ENCODE measurements at places on chromosomes 3 and 15.

GRCh38 chr3:97871801-97872524, 50.2 kb downstream of the CRYBG3 start:
- no peak for DNase-seq

- no peak for DNase-seq
Observed at GRCh38 chr15:28912422-28912821, 26.6 kb downstream of the APBA2 start.

GRCh38 chr3:77040216-77040615, 317 bp downstream of the ROBO2 start:
- no peak for DNase-seq

- no peak for DNase-seq
Observed at GRCh38 chr15:100696452-100696851, 94.1 kb downstream of the ASB7 start.

DNA sequence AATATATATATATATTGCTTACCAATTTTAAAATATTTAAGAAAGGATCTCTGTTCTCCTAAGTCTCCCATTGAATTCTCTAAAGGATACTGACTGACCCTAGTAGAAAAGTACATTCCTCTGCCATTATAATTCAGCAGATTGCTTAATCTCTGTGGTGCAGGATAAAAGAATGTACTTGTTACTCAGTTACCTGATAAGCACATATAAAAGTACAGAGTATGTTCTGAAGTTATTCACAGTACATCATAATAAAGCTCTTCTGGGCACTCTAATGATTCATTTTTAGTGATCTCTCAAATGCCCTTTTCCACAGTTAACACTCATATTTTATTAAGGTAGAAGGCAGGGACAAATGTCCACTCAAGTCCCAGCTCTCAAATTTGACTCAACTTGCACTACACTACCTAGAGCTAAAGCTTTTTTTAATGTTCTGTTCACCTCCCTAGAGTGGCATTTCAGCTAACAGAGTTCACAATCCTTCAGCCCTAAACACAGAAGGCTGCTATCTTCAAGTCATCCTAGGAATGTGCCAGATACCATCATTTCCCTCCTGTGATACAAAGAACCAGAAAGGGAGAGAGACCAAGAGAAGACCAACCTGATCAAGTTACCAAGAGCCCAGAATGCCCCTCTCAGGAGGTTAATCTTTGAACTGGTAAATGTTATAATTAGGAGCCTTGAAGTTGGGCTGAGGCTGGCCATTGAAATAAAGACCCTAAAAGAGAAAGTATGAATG, 53.3 kb downstream of the MEIS2 start:
- no peak for DNase-seq

DNA sequence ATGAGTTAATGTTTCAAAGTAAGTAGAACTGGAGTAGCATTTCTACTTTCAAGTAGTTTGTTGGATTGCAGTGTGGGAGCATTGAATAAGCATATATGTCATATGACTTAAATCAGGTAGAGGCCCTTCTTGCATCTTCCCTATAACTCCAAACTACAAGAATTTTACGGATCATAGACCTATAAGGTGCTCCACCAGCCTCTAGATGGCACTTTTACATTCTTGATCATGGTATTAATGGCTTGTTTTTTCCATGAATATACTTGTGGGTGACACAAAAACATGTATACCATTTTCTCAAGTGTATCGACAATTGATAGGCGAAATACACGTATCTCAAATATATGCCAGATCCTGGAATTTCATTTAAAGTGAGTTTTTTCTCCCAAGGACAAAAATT, 311.1 kb downstream of the ZPLD1 start:
- DNase-seq: peak; percentile 6

GRCh38 chr3:30448450-30449289, 157.7 kb upstream of the TGFBR2 start:
- DNase-seq: no peak

- DNase-seq: no peak
Observed at GRCh38 chr3:116291141-116291540, 154.1 kb downstream of the LSAMP start.

- no peak for DNase-seq
Observed at GRCh38 chr3:123618076-123618708, 33.3 kb upstream of the HACD2 start.

GRCh38 chr3:189582179-189582578, 49.0 kb upstream of the TP63 start:
- DNase-seq: no peak

DNA sequence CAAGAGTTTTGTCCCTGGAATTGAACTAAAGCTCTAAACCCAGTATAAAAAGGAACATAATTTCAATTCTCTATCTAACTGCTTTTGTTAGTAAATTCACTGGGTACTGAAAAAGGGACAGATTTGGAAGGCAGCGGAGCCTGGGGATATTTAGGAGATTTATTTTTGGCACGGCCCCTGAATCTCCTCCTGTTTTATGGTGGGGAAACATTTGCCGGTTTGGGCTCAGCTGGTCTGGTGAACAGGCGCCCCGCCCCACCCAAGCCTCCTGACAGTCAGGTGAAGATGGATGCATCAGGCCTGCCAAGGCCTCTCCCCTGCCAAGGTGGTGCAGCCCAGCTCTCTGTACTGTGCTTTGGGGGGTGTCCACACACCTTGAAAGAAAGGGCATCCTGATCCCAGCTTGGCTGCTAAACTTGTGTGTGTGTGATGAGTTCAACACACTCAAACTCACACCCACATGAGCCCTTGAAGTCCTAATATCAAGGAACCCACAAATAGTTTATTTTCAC, 46.3 kb downstream of the EBLN2 start:
- DNase-seq: no peak

GRCh38 chr15:77851086-77851485, 218.4 kb upstream of the LINGO1 start:
- DNase-seq: no peak

DNA sequence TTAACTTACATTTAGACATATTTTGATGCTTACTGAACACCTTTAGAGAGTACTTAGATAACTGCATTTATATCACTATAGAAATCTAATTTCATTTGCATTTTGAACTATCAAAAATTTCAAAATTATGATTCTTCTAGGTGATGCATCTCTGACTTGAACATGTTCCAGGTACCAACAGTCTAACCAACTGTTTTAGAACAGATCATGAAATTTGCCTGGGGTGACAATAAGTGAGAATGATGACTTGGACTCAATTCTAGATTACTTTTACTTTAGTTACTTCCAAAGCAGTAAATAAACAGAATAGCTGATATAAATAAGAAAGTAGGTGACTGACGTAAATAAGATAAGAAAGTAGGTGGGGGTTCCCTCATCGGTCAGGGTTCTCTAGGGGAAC, 307.8 kb downstream of the BCHE start:
- DNase-seq: no peak

GRCh38 chr3:57803647-57804081, 47.6 kb downstream of the SLMAP start:
- no peak for DNase-seq

DNA sequence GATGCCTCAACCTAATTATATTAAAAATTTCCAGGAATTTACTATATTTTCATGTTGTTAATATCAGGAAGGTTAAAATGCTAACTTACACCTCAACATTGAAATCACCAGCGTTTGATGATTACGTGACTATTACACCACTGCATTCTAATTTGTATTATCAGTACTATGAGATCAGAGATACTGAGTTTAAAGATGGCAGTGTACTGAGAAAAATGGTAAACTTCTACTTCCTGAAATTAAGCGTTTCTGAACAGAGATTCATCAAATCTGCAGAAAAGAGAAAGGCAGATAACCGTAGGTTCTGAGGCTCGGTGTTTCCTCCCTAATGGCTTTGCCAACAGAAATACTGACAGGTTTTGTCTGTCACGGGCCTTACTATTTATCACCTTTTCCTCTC, 69.9 kb downstream of the CRTC3 start:
- DNase-seq: no peak

DNA sequence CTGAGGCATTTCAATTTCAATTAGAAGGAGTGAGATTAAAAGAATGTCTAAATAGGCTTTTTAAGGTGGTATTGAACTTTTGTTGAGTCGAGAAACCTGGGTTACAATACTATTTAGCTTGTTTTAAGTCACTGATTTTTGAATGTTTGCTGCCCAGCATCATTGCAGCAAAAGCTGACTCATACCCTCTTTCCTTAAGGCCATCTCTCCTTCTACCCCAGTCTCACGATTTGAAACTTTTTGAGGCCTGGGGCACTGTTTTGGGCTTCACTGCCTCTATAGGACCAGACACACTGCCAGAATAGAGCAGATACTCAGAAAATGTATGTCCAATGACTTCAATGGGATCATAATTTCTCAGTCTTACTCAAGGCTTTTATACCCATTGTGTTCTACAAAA, 319.6 kb upstream of the TGFBR2 start:
- no peak for DNase-seq

DNA sequence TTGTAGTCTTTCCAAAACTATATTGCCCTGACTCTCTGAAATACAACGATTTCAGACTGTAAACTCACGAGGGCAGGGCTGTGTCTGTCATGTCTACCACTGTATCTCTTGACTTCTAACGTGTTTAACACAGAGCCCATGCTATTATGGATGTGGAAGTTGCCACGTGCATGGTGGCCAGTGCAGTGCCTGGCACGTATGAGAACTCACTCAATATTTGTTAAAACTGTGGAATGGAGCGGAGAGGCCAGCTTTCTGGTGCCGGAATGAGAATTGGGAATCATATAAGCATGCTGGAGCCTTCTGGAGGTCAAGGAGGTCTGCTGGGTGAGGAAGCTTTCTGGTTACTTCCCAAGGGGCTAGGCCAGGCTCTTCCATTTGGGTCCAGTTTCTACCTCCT, 220.6 kb upstream of the LYSMD4 start:
- no peak for DNase-seq

- DNase-seq: no peak
Observed at GRCh38 chr15:39396979-39397615, 183.8 kb upstream of the THBS1 start.

GRCh38 chr15:100781061-100781960, 98.3 kb upstream of the ALDH1A3 start:
- no peak for DNase-seq

GRCh38 chr3:187518616-187519015, 150.4 kb downstream of the RTP4 start:
- no peak for DNase-seq

DNA sequence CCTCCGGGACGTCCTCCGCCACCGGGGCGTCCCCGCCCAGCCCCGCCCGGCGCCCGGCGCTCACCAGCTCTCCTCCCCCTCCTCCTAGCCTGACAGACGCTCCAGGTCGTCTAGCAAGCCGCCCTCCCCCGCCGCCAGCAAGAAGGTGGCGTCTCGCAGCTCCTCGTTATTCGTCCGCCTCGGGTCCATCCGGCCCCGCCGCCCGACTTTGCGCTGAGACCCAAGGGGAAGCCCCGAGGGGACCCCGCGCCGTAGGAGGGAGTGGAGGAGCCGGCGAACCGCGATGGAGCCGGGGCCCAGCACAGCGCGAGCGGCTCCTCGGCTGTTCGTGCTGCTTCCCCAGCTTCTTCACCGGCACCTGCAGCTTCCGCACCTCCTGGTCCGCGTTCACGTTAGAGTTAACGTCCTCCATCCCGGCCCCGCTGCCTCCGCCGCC, 26.3 kb upstream of the MTHFS start:
- peak; percentile 22 for DNase-seq

GRCh38 chr3:169619793-169620192, 43.7 kb downstream of the MECOM start:
- no peak for DNase-seq

DNA sequence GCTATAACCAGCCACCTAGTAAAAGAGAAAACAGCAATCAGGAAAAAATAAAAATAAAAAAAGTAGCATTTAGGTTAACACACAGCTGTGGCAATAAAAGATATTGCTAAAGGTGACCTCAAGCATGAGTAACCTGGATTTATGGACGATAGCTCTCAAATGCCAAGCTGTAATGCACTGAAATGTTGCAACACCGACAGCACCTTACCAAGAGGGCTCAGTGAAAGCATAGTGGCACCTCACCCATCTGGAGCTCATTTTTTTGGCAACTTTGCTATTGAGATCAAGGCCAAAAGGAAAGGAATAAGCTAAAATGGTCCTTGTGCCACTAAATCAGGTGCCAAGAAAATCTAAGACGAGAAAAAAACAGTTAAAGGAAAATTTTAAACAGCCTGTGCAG, 2.5 kb downstream of the HACD2 start:
- DNase-seq: no peak

GRCh38 chr3:10242182-10243065, 5.8 kb upstream of the TATDN2 start:
- DNase-seq: no peak

Data from spinal cord (tissue), 10 donors.